ENCODE measurements at places on chromosomes 4 and X.

DNA sequence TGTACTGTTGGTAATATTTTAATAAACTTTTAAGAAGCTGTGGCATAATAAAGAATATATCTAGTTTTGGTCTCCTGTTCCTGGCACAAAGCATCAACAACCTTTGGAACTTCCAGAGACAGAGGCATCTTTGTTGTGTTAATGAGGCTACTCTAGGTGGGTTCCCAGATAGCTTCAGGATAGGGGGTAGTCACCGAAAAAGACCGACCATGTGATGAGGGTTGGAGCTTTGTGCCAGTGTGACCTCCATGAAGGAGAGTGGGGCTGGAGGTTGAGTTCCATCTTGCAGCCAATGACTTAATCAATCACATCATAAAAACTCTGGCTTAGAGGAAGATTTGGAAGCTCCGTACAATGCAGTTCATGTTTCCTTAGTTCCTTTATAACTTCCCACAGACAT lies 9.9 kb downstream of the PPAT start:
- DNase-seq: no peak

DNA sequence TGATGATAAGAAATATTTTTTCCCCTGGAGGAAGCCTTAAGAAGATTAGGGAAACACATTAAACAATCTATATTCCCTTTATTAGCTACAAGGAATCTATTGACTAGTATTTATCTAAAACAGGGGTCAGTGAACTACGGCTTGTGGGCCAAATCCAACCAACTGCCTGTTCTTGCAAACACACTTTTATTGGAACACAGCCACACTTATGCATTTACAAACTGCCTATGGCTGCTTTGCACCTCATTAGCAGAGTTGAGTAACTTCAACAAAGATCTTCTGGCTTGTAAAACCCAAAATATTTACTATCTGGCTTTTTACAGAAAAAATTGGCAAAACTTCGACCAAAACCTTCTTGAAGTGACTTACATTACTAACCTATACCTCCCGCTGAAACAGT lies 733.9 kb upstream of the FTHL17 start:
- DNase-seq: no peak

GRCh38 chrX:9087271-9088040 lies 53.5 kb upstream of the FAM9B start:
- DNase-seq: no peak

GRCh38 chr4:122636697-122637096 lies 15.8 kb upstream of the IL21 start:
- DNase-seq: no peak

DNA sequence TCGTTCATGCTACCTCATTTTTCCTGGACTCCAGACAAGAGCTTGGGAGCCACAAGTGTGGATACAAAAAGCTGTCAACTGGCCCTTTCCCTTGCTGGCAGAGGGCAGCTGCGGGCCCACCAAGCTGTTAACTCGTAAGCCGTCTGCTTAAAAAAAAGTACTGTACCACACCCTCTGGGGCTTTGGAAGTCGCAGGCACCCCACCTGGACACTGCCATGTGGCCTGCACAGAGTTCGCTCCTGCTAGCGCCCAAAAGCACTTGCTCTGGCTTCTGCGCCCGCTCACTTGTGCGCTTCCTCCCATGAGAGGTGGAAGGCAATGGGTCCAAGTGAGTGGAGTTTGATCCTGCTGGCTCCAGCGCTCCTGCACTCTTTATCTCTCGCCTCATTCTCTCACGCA lies 476.4 kb upstream of the FSTL5 start:
- no peak for DNase-seq

DNA sequence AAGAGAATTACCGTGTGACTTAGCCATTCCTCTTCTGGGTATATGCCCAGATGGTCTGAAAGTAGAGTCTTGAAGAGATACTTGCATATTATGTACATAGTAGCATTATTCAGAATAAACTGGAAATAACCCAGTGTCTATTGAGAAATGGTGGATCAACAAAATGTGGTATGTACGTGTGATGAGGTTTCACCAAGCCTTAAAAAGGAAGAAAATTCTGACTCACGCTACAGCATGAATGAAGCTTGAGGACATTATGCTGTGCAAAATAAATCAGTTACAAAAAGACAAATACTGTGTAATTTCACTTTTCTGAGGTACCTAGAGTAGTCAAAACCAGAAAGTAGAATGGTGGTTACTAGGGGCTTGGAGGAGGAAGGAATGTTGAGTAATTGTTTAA lies 37.3 kb downstream of the GBA3 start:
- no peak for DNase-seq

DNA sequence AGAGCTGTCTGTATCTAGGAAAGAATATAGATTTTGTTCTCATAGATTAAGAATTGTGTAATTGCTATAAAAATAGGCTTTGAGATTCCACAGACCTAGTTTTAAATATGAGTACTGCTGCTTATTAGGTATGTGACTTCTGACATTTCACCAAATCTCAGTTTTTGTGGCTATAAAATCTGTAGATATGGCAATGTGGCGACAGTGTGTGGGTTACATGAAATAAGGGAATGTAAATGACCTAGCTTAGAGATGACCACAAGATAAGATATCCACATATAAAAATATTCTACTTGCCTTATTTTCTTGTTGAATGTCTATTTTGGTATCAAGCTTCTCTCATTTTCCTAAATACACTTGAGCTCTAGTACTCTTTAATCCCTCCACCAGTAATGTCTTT lies 193.8 kb downstream of the UNC5C start:
- no peak for DNase-seq

DNA sequence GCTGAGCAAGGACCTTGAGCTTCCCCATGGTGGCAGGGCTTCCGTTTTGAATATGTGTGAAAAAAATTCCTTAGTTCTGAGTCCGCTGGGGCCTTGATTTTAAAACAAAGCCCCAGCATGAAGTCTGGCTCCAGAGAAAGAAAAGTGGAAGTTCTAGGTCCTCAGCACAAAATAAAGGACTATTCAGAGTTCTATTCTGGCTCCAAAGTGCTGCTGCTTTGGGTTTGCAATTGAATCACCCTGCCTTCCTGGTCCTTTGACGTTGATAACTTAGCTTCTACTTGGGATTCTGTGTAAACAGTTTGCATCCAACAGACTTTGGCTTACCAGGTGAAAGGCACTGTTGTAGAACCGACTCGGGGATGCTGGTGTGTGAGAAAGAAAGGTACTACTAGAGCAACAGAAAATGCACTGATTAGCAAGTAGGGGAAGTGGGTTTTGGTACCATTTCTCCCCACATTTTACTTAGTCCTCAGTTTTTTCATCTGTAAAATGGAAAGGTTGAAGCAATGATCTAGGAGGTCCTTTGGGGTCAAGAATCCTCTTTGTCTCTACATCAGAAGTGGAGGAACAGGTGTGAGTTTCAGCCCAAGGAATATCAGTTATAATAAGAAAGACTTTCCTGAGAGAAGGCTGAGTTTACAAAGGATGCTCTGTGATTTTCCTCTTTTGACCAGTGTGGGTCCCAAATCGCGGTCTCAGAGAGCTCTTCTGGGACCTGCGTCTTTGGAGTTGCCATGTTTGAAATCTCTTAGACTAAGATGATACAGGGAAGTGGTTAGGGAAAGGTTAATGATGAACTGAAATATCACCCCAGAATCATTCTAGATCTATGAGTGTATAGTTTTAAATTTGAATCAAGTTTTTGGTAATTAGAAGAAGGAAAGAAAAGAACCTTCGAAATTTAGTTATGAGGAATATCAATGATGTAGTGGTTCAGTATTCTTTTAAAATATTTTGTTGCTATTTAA lies 28.2 kb downstream of the IGFBP7 start:
- no peak for DNase-seq

DNA sequence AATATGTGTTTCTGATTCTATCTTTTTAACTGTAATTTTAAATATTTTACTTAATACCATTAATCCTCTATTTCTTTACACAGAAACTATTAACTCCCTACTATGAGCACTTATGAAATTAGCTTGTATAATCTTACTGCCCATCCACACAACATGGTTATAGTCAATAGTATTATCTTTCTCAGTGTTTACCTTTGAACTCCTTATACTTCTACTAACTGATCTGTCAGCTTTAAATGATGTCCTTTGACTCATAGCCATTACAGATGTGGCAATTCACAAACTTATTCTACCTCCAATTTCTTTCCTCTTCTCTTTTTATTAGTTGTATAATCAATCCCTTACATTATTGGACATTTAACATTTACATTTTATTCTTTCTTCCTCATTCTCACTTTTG lies 5.5 kb downstream of the SEC31A start:
- DNase-seq: no peak

DNA sequence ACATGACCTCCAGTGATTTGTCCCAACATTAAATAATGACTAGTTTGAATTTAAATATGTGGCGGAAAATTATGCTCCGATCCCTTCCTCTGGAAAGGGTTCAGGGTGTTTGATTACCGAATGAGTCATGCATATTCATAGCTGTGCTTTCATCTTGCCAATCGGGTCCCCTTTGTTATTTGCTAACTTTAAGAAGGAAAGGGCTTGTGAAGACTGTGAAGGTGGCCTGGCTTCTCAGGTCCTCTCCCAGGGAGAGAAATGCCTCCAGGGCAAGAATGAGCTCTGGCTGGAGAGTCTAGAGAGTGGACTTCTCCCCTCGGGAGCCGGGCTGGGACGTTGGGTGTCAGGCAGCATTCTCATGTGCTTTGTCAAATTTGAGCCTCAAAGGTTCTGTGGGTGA lies 155.5 kb upstream of the PSAPL1 start:
- DNase-seq: no peak

DNA sequence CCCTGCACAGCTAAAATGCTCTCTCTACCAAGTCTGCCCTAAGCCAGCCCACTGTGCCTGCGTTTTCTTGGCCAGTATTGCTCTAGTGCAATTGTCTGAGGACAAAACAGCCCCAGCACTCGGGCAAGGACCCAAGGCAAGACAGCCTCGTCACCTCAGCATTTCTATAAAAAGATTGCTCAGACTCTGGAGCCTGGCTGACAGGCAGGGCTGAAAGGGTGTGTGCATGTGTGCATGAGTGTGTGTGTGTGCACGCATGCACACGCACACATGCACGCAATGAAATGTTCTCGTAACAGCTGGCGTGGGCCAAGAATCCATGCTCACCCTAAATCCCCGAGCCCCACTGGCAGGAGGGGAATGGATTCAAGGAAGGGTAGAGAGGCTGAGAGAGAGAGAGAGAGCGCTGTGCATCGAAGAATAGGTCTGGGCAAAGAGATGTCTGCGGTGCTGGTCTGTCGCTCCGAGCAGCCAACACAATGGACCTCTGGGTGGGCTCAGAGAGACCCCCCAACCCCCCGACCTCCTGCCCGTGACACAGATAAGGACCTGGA lies 579.2 kb downstream of the BCOR start:
- no peak for DNase-seq

DNA sequence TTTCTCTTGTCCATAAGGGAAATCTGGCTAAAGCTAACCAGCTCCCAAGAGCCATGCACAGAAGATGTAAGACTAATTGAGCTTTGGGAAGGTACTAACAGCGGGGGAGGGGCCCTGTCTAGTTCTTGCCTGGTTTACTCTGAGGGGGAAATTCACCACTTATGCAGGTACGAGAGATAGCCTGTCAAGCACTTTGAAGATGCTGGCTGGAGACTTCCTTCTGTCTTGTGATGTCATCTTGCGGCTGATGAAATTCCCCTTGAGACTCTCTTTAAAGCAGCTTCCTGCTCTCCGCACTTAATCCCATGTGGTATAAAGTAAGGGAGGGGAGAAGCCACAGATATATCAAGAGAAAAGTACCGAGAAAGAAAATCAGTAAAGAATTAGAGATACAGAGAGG lies 345.3 kb downstream of the MAPK10 start:
- no peak for DNase-seq

- no peak for DNase-seq
Measured at GRCh38 chr4:128516301-128516969, 228.8 kb upstream of the PGRMC2 start.
